Heart right ventricle (tissue), 16 donors: ENCODE measurements at places on chromosomes 2 and 18.
A peak's percentile ranks its signal among the peaks of the same experiment; 100 is the strongest.

- H3K27ac ChIP-seq = no peak overlapping the region
- DNase-seq = peak; percentile 4
- H3K27me3 ChIP-seq = peaks cover 16% of the 10 kb centered on the region
- peaks cover 5% of the 10 kb centered on the region for H3K4me1 ChIP-seq
- H3K36me3 ChIP-seq = no peaks in the 10 kb centered on the region
Measured at GRCh38 chr2:165794536-165794928, 485 bp upstream of the GALNT3 start.

GRCh38 chr18:77110936-77111335, 21.6 kb downstream of the MBP start:
- DNase-seq = no peak
- H3K36me3 ChIP-seq = no peaks in the 10 kb centered on the region
- H3K4me3 ChIP-seq = no peak overlapping the region
- H3K4me1 ChIP-seq = peaks cover 38% of the 10 kb centered on the region

DNA sequence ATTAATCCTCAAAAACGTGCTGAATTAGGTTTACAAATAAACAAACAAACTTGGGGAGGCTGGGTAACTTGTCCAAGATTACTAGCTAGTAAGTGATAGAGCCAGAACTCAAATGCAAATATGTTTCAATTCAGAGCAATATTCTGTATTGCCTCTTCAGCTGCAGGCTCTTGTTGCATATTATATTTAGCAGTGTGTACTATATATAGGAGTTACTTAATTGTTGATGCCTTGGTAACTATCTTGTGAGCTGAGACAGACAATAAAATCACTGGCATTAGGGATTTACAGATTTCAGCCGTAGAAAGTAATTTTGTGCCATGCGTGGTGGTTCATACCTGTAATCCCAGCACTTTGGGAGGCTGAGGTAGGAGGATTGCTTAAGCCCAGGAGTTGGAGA, 10.2 kb upstream of the ANKRD12 start:
- peak overlapping the region; percentile 30 for H3K27ac ChIP-seq
- peaks cover 10% of the 10 kb centered on the region for H3K36me3 ChIP-seq
- no peak for DNase-seq
- no peak overlapping the region for H3K4me3 ChIP-seq

- no peak overlapping the region for H3K4me3 ChIP-seq
- no peak overlapping the region for H3K27ac ChIP-seq
- H3K27me3 ChIP-seq = no peaks in the 10 kb centered on the region
- no peak for DNase-seq
Measured at GRCh38 chr2:33265584-33266338, 210.7 kb upstream of the RASGRP3 start.

DNA sequence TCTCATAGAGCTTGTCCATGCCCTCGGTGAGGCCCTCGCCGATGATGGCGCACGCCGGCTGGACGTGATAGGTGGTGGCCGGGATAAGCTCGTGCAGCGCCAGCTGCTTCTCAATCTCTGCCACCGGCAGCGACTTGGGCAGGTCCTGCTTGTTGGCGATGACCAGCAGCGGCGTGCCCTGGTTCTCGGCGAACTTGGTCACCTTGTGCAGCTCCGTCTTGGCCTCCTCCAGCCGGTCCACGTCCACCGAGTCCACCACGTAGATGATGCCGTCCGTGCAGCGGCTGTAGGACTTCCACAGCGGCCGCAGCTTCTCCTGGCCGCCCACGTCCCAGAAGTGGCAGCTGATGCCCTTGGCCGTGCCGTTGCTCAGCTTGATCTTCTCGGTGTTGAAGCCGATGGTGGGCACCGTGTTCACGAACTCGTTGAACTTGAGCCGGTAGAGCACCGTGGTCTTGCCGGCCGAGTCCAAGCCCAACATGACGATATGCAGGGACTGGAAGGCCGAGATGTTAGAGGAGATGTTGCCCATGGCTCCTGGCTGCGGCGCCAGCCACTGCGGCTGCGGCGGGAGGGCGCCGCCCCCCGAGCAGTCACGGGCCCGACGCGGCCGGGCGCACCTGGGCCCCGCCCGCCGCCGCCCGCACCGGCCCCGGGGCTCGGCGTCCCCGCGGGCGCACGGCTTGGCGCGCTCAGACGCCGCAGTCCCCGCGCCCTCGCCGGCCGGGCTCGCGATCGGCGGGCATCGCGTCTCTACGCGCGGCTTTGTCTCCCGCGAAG, 636 bp downstream of the ARL4C start:
- H3K27me3 ChIP-seq = peaks cover 19% of the 10 kb centered on the region
- no peaks in the 10 kb centered on the region for H3K36me3 ChIP-seq
- peak overlapping the region; percentile 68 for H3K4me3 ChIP-seq
- peak overlapping the region; percentile 58 for H3K27ac ChIP-seq

GRCh38 chr2:104412384-104412783, 441.5 kb upstream of the POU3F3 start:
- H3K4me3 ChIP-seq = no peak overlapping the region
- peaks cover 37% of the 10 kb centered on the region for H3K27me3 ChIP-seq
- DNase-seq = no peak

- no peaks in the 10 kb centered on the region for H3K36me3 ChIP-seq
- DNase-seq = no peak
Measured at GRCh38 chr2:222174450-222174849, 124.3 kb downstream of the PAX3 start.

DNA sequence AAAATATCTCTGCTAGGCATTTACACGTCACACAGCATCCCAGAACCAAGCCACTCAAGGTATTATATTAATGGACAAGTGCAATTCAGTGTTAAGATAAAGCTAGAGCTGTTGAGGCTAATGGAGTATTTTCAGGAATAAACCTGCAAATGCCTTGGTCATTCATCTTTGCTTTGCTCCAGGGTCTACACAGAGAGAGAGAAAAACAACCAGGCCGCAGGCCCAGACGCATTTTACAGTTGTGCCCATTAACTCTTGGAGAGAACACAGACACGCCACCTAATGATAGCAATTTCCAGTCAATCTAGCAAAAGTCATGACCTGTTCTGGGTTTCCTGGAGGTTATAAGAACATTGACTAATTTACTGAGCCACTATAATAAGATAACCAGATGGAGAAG, 829.3 kb downstream of the LRRTM4 start:
- H3K27me3 ChIP-seq = no peaks in the 10 kb centered on the region
- no peaks in the 10 kb centered on the region for H3K36me3 ChIP-seq
- DNase-seq = no peak
- no peak overlapping the region for H3K27ac ChIP-seq
- no peaks in the 10 kb centered on the region for H3K4me1 ChIP-seq
- H3K4me3 ChIP-seq = no peak overlapping the region

- H3K36me3 ChIP-seq = no peaks in the 10 kb centered on the region
- H3K27me3 ChIP-seq = no peaks in the 10 kb centered on the region
- no peak overlapping the region for H3K4me3 ChIP-seq
- no peaks in the 10 kb centered on the region for H3K4me1 ChIP-seq
- H3K27ac ChIP-seq = no peak overlapping the region
Measured at GRCh38 chr2:142944264-142944663, 66.8 kb downstream of the KYNU start.

DNA sequence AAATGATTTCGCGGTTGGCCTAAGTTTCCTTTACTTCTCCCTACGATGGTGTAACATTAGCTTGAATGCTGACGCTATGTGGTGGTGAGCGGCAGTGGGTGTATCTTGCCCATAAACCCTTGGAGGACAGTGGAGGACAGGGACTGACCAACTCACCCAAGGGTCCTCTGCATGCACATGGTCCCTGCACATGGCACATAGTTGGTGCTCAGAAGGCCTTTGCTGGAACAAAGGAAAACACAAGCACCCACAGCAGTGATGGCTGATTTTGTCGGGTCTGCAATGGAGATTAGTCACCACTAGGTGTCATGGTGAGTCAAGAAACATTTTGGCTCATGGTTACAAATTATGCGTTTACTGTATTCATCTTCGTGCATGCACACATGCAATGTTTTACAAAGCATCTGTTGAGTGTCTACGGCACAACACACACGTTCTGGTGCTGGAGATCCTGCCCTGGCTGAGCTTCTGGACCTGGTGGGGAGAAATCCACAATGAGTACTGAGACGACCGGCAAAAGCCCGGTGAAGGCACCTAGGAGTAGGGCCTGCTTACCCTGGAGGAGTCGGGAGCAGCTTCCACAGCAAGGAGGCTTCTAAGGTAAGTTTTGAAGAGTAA, 44.0 kb downstream of the PDCL3 start:
- DNase-seq = peak; percentile 26
- no peak overlapping the region for H3K27ac ChIP-seq
- H3K4me1 ChIP-seq = peaks cover 11% of the 10 kb centered on the region
- H3K36me3 ChIP-seq = no peaks in the 10 kb centered on the region
- H3K4me3 ChIP-seq = no peak overlapping the region
- H3K27me3 ChIP-seq = no peaks in the 10 kb centered on the region

- peak; percentile 16 for DNase-seq
- no peak overlapping the region for H3K4me3 ChIP-seq
- no peak overlapping the region for H3K27ac ChIP-seq
- no peaks in the 10 kb centered on the region for H3K4me1 ChIP-seq
- peaks cover 19% of the 10 kb centered on the region for H3K36me3 ChIP-seq
Measured at GRCh38 chr2:196131384-196131937, 39.9 kb downstream of the STK17B start.

DNA sequence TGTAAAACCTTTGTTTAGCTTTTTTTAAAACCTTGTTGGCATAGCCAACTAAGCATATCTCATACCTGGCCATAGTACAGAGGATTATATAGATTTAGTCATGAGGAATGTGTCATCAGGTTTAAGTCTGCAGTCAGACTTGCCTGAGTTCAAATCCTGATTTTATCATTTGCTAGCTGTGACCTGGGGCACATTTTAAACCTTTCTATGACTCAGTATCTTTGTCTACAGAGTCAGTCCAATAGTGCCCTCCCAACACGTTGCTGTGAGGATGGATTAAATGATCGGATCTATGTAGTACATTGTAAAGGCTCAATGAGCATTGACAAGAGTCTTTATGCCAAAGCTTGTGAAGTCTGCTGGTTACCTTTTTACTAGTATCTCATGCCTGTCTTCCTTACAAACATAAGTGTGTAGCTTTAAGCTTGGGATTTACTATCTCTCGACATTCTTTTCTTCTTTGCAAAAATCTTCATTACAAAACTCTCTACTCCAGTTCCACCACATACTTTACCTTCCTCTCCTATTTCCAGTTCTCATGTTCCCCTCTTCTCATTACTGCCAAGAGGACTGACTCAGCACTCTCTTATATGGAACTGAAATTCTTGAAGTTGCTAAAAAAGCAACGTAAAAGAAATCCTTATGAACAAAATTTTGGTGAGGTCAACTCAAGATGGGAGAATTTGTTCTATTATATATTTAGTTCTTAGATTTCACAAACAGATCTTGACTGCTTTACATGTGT, 68.1 kb upstream of the RBMS1 start:
- H3K27me3 ChIP-seq = no peaks in the 10 kb centered on the region
- H3K27ac ChIP-seq = no peak overlapping the region
- peaks cover 51% of the 10 kb centered on the region for H3K4me1 ChIP-seq
- no peak for DNase-seq

DNA sequence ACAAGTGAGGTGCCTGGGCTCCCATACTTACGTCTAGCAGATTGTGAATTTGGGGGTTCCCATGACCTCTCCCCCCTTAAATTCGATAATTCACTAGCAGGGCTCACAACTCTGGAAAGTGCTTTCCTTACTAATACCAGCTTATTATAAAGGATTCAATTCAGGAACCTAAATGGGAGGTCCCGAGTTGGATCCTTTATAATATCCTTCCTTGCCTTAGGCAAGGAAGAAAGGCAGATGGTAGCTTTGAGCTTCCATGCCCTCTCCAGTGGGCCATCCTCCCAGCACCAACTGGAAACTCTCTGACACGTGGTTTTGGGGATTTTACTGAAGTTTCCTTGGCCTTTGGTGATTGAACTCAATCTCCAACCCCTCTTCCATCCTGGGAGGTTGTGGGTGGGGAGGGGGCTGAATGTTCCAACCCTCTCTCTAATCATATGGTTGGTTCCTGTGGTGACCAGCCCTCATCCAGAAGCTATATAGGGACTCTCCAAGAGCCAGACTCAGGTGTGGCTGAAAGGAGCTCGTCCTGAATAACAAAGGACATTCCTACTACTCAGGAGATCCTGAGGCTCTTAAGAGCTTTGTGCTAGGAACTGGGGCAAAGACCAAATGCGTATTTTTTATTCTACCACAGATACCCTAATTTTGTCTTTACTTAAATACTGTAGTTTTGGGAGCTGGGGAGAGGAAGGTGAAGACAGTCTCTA, 62.2 kb downstream of the HAUS1 start:
- no peak for DNase-seq
- no peak overlapping the region for H3K27ac ChIP-seq
- H3K4me3 ChIP-seq = no peak overlapping the region
- H3K27me3 ChIP-seq = no peaks in the 10 kb centered on the region
- H3K4me1 ChIP-seq = no peaks in the 10 kb centered on the region
- H3K36me3 ChIP-seq = no peaks in the 10 kb centered on the region

- no peak overlapping the region for H3K4me3 ChIP-seq
- H3K36me3 ChIP-seq = no peaks in the 10 kb centered on the region
- H3K27me3 ChIP-seq = no peaks in the 10 kb centered on the region
- H3K27ac ChIP-seq = no peak overlapping the region
- DNase-seq = no peak
Measured at GRCh38 chr2:147365622-147366021, 479.2 kb upstream of the ACVR2A start.

GRCh38 chr18:55097456-55098170, 138.4 kb upstream of the CCDC68 start:
- peaks cover 11% of the 10 kb centered on the region for H3K4me1 ChIP-seq
- no peaks in the 10 kb centered on the region for H3K27me3 ChIP-seq
- no peak overlapping the region for H3K27ac ChIP-seq
- H3K4me3 ChIP-seq = no peak overlapping the region
- H3K36me3 ChIP-seq = no peaks in the 10 kb centered on the region

GRCh38 chr2:111161971-111162370, 41.3 kb downstream of the BCL2L11 start:
- H3K36me3 ChIP-seq = peaks cover 34% of the 10 kb centered on the region
- H3K4me1 ChIP-seq = peaks cover 42% of the 10 kb centered on the region
- peak; percentile 62 for DNase-seq
- no peak overlapping the region for H3K4me3 ChIP-seq
- peak overlapping the region; percentile 27 for H3K27ac ChIP-seq
- no peaks in the 10 kb centered on the region for H3K27me3 ChIP-seq

GRCh38 chr2:181754105-181754504, 73.8 kb upstream of the NEUROD1 start:
- no peak for DNase-seq
- H3K36me3 ChIP-seq = no peaks in the 10 kb centered on the region
- peaks cover 10% of the 10 kb centered on the region for H3K27me3 ChIP-seq
- H3K27ac ChIP-seq = no peak overlapping the region

DNA sequence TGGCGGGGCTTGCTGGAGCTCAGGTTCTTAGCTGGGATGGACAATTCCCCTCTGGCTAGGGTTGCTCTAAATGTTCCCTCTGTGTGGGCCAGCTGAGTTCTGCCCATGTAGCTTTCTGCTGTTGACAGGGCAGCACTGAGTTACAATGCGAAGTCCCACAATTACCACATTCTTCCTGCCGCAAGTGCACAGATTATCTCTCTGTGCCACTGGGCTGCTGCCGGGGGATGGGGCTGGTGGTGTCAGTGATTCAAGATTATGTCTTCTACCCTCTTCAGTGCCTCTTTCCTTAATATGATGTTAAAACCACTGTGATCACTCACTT, 708.1 kb downstream of the SLC4A3 start:
- H3K4me1 ChIP-seq = peaks cover 11% of the 10 kb centered on the region
- H3K36me3 ChIP-seq = no peaks in the 10 kb centered on the region
- DNase-seq = no peak
- H3K27me3 ChIP-seq = no peaks in the 10 kb centered on the region
- H3K4me3 ChIP-seq = no peak overlapping the region
- H3K27ac ChIP-seq = no peak overlapping the region

GRCh38 chr2:72415781-72416475, 268.3 kb upstream of the CYP26B1 start:
- H3K27ac ChIP-seq = no peak overlapping the region
- no peak overlapping the region for H3K4me3 ChIP-seq
- DNase-seq = no peak
- no peaks in the 10 kb centered on the region for H3K36me3 ChIP-seq
- H3K4me1 ChIP-seq = no peaks in the 10 kb centered on the region
